ENCODE measurements at places on chromosomes 16 and 17.

DNA sequence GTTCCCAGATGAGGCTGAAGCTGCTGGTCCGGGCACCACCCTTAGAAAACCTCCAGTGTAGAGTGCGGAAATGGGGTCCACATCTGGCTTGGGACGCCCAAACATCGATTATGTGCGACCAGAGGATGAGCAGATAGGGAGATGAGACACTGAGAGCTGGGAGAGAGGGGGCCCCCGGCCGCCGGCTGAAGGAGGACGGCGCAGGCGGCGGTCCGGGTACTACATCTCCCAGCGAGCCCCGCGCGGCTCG lies 182 bp upstream of the SPECC1 start:
- DNase-seq: no peak

DNA sequence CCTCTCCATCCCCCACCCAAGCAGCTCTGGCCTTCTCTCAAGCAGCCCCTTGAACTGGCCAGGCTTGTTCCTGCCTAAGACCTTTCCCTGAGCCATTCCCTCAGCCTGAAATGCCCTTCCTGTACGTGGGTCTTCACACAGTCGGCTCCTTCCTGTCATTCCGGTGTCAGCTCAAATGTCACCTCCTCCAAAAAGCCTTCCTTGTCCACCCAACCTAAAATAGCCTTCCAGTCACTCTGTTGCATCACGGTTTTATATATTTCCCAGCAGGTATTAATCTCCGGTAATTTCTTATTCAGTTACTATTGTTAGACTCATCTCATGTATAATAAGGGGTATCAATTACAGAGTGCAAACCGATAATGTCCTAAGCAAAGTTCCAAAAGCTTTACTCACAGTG lies 51.8 kb downstream of the C17orf67 start:
- no peak for DNase-seq

GRCh38 chr16:87264634-87265033 lies 52.6 kb downstream of the C16orf95 start:
- no peak for DNase-seq

- no peak for DNase-seq
These were observed 145.6 kb upstream of the CHMP6 start for GRCh38 chr17:80845863-80846671.

DNA sequence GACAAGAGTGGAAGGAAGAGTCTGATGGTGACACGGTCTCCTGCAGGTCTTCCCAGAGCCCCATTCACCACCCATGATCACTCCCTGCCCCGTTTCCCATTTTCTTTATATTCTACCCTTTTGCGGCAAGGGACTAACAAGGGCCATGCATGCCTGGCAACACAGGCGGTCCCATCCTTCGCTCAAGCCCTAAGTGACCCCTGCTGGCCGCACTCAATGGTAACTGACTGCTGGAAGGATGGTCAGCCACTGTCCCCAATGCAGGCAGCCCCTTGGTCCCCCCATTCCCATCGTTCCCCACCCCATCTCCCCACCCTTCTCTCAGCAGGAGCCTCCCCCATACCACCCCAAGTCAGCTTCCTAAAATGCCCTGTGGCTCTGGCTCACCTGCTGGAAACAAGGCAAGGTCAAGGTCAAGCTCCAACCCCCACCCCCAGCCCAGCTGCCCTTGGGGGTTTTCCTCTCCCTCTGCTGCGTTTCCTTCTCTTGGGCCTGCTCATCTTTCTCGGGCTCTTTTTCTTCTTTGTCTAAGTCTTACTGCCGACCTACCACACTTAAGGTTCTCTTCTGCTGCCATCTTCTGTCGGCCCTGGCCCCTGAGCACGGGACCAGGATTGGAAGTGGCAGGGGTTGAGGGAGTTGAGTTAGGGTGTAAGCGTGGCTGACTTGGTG lies 116.0 kb downstream of the RPTOR start:
- DNase-seq: no peak

DNA sequence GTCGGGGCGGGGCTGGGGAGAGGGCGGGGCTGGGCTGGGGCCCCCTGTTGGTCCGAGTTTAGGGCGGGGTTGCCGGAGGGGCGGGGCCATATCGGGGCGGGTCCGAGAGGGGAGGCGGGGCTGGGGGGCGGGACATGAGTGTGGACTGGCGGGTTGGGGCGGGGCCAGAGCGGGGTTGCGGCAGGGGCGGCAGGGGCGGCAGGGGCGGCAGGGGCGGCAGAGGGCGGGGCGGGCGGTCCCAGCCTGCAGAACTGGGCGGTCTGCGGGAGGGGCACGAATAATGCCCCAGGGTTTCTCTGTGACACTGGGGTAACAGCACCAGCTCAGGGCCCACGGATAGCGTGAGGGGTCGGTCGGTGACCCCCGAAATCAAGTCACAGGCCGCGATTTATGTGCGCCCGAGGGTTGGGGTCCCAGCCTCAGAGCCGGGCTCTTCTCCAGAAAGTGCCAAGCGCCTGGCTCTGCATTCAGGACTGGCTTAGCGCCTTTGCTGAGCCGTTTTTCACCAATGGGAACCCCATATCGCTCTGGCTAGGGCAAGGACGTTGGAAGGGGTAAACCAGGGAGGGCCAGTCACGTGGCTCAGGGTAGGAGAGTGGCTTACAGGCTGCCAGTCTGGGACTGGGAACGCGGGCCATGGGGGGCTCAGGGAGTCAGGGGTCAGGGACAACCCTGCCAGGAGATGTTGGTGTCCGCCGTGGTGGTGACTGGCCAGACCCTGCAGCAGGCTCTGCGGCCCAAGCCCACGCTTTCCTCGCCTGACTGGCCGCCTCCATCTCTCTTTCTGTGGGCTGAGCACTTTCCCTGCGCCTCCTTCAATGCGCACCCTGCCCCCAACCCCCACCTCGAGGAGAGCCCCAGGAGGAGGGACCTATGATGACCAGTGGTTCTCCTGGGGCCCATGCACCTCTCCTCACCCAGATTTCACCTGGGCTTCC lies 1.2 kb upstream of the METTL26 start:
- DNase-seq: peak; percentile 97

GRCh38 chr16:79412783-79413225 lies 187.7 kb downstream of the MAF start:
- no peak for DNase-seq

- no peak for DNase-seq
These were observed 547 bp downstream of the PLCD3 start for GRCh38 chr17:45131616-45132319.

- DNase-seq: no peak
These were observed 9.9 kb downstream of the PER1 start for GRCh38 chr17:8142158-8142886.

- DNase-seq: no peak
These were observed 1.1 kb downstream of the MT2A start for GRCh38 chr16:56609463-56609921.

GRCh38 chr17:49230636-49231562 lies at the start of gene PHOSPHO1:
Gene PHOSPHO1 (minus strand): TSS chr17:49230787. CDS start chr17:49226691, 4,096 bp downstream.
- peak; percentile 92 for DNase-seq

- DNase-seq: no peak
These were observed 2.8 kb upstream of the MATCAP1 start for GRCh38 chr16:67186550-67186950.

GRCh38 chr17:69228576-69228975 lies at the start of gene ABCA10:
Gene ABCA10 (minus strand): TSS chr17:69228824. CDS start chr17:69225358, 3,466 bp downstream.
- no peak for DNase-seq

GRCh38 chr17:36994438-36994837 lies 45.7 kb downstream of the AATF start:
- DNase-seq: no peak

DNA sequence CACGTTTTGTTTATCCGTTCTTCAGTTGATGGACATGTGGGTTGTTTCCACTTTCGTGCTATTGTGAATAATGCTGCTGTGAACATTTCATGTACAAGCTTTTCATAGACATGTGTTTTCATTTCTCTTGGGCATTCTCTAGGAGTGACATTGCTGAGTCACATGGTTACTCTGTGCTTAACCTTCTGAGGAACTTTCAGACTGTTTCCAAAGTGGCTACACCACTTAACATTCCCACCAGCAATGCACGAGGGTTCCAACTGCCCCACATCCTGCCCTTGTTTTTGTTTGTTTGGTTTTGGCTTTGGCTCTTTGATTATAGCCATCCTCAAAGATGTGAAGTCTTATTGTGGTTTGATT lies 14.2 kb upstream of the PEMT start:
- DNase-seq: no peak

- DNase-seq: no peak
These were observed 18.0 kb downstream of the MYLK3 start for GRCh38 chr16:46730126-46730525.

DNA sequence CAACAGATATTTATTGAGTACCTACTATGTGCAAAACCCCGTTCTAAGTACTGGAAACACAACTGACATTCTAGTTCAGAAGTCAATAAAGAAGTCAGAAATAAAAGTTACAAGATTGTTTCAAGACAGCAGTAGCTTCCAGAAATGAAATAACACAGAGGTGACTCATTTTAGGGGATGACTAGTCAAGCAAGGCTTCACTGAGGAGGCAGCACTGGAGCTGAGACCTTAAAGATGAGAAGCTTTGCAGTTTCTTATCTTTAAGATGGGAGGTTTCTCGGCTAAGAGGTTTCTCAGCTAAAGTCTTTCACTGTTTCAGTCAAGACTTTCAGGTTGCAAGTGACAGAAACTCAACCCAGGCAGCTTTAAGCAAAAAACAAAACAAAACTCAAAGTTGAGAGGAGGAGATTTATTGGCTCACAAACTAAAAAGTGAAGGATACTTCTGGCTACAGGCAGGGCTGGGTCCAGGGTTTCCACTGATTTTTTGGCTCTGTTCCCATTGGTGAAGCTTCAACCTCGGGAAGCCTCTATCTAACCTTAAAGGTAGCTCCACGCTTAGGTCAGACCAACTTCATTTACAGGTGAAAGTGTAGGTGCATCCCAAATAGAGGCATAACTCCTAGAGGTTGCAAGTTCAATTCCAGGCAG lies 7.4 kb upstream of the MMP2 start:
- no peak for DNase-seq

DNA sequence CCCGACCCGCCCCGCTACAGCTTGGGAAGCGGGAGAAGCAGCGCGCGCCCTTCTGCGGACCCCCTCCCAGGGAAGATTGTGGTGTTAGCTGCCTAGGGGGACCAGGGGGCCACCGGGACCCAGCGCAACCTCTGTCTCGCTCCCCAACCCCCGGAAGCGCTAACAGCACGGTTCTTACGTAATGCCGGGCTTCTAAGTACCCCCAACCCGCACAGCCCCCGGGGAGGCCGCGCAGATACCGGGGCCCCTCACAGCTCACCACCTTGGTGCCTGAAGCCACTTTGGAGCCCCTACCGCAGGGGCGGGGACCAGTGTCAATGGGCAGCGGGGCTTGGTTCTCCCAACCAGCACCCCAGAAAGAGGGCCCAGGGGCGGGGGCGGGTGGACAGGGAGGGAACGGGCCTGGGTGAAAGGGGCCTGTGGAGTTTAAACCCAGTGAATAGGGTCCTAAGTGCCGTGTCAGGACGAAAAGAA lies 348 bp downstream of the MPP2 start:
- no peak for DNase-seq

- no peak for DNase-seq
These were observed 103.9 kb downstream of the OR1D5 start for GRCh38 chr17:2959371-2960130.

- DNase-seq: peak; percentile 98
These were observed 45.4 kb downstream of the BAHCC1 start for GRCh38 chr17:81440511-81441244.

DNA sequence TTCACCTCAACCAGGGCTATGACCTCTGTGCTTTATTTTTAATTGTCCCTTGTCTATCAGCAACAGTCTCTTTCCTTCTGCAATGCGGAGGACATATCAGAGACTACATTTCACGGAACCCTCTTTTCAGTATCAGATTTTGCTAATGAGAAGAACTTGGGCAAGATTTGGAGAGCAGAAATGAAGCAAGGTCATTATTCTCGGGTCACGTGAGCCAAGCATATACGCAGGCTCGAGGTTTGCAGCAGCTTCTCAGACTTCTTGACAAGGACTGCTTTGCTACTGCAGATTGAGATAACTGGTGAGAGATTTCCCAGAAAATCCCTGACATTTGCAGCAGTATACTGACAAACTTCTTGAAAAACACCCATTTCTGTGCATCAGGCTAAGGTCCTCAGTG lies 30.4 kb downstream of the ABCA10 start:
- DNase-seq: no peak

- DNase-seq: no peak
These were observed 36.2 kb downstream of the ABR start for GRCh38 chr17:1143573-1143972.

- DNase-seq: peak; percentile 66
These were observed 148.5 kb upstream of the GSE1 start for GRCh38 chr16:85464383-85465305.

DNA sequence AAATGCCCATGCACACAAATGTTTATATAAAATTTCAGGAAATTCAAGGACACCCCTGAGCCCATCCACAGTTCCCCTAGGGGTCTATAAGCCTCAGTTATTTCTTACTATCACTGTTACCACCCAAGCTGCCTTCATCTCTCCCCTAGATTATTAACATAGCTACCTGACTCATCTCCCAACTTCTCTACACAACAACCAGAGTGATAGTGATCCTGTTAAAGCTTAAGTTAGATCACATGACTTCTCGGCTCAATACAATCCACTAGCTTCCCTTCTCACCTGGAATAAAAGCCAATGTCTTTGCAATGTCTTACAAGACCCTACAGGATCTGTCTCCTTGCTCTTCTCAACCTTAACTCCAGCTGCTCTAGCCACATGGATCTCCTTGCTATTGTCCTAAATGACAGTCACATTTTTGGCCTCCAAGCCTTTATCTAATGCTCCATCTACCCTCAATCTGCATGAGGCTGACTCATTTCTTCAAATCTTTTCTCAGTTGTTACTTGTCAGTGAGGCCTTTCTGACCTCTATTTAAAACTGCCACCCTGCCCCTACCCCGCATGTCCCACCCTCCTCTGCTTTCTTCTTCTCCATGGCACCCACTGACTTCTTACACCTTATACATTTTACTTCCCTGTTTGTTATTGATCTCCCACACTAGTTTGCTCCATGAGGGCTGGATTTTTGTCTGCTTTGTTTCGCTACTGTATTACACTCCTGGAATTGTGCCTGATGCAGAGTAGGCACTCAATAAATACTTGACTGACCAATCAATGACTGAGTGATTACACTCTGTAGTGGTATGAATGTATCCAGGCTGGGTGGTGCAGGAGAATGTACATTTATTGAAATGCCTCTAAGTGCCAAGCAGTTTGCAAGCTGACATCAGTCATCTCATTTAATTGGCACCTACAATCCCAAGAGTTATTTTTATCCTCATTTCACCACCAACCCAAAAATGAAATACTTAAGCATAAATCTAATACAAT lies 5.2 kb upstream of the LIG3 start:
- no peak for DNase-seq

- no peak for DNase-seq
These were observed 66.3 kb upstream of the MYOCD start for GRCh38 chr17:12599186-12599920.
